Neural progenitor cell (in vitro differentiated cells): ENCODE measurements at places on chromosomes 13 and 19. TPM values are rescaled to one million over a fixed set of nuclear protein-coding genes. Genes with fewer than 3 reads are reported as not detected.

ZNF700 gene
- 18.3 and 29.4 TPM in 2 replicates for total RNA-seq

DNA sequence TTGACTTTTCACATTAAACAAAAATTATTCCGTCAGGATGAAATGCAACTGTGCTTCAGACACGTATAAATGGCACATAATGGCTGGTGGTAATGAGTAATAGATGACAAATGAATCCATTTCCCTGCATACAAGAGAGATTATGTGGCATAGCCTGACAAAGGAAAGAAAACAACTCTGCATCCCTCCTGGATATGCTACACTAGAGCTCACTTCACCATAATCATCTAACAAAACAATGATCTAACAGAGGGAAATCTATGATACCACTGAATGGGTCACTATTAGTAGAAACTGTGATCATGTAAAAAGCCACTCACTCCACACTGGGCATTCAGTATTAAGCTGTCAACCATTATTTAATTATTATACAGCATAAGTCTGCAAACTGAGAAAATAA is 1498.4 kb downstream of the EFNB2 start:
- DNase-seq = no peak

DNA sequence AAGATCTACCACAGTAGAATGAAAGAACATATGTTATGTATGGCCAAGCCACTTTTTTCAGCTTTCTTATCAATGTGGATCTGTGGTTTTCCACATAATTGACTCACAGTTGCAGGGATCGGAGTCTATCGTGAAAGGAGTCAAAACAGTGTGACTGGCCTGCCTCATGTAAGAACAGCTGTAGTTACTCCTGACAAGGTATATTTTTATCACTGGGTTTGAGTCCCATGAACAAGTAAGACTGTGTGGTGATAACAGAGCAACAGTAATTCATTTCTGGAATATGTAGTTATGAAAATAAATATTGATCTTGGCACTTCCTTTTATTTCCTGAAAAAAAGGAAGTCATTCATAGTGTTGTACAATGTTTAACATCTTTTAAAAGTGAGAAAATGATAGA is 416.6 kb downstream of the KLF12 start:
- no peak for DNase-seq

DNA sequence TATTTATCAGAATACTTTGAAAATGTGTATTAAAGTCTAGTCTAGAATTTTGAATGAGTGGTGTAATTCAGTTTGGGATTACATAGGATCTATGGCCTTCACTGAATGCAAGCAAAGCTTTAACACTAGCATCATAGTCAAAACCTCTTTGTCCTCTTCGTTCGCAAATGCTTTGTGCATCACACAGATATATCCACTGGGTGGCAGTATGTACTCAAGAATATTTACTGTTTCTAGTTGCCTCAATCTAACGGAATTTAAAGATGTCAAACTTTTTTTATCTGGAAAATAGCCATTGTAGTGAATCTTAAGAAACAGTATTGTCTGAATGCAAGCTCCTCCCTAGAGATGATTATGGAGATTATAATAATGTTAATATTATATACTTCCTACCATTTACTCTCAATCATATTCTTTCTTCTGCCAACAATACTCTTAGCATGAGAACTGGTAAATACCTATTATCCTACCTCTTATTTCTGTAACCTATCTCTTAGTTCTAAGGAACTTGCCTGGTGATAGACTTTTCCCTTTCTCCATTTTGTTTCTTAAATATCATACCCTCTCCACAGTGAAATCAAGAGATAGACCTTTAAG is 25.8 kb downstream of the LACC1 start:
- peak; percentile 80 for DNase-seq
